ENCODE measurements at places on chromosomes 16 and 17.

GRCh38 chr17:2060681-2061440 lies 6.0 kb downstream of the HIC1 start:
- no peak for DNase-seq

DNA sequence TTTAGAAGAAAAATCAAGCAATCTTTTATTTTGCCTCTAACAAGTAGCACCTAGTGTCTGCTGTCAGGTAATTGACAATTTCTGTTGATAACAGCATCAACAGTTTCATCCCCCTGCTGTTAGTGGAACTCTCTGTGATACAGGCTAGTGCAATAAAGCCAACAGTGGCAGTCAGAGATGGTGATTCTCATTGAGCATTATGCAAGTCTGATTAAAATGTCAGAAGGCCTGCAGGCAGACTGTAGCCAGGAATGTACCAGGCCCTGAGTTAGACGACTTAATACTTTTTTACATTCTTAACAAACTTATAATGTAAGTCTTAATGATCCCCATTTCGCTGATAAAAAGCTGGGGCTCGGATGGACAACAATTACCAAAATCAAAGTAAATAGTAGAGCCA lies 14.6 kb downstream of the CYLD start:
- no peak for DNase-seq

- DNase-seq = no peak
Observed at GRCh38 chr17:78598013-78598471, 20.8 kb upstream of the DNAH17 start.

DNA sequence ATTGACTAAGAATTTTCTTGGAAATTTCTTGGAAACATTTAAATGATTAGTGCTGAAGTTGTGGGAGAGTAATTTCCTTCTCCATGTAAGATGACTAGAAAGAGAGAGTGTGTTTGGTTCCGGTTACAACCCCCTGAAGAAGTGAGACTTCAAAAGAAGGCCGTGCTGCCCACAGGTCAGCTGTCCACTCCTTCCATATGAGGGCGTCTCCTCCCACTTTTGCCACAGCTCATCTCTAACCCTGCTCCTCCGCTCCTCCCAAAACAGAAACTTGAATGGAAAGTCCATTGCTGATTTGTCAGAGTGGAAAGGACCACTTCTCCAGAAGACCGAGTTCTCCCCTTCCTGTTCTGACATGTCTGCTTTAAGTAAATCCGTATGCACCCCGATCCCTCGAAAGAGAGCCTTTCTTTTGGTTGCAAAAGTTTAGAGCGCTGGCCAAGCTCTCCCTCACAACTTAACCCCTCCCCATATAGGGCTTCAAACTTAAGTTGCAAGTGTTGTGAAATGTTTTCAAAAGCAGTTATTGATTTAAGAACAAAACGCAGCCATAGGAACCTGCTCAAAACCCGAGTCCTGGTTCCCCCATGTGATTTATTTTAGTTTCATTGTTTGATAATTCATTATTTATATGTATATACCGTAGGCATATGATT lies 129.5 kb downstream of the SOCS1 start:
- DNase-seq = no peak

DNA sequence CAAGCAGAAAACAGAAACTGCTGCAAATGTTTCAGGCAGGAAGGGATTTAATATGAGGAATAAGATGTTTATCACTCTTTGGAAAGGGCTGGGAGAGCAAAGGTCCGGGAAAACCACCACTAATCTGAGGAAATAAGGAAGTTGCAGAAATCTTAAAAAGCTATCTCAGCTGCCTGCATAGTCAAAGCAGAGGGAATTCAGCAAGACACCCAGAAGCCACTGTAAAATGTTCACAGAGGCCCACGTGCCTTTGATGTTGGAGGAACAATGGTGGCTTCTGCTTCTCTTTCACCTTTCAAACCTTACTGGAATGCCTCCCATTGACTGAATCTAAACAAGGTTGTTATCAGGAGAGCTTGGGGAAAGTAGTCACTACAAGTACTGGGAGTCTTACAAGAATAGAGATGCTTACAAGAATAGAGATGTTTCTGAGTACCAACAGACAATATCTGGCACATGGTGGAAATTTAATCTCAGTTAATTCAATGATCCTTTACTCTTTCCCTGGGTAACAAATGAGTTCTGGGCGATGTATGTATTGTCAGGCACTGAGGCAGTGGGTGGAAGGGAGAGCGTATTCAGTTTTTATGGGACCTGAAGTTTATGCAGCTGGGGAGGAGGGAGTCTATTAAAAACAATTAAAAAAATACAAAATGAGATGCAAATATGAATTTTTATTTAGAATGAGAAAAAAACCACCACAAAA lies 56.1 kb upstream of the MED13 start:
- DNase-seq = peak; percentile 74

GRCh38 chr16:22356930-22357634 lies 17.3 kb downstream of the CDR2 start:
- DNase-seq = no peak

DNA sequence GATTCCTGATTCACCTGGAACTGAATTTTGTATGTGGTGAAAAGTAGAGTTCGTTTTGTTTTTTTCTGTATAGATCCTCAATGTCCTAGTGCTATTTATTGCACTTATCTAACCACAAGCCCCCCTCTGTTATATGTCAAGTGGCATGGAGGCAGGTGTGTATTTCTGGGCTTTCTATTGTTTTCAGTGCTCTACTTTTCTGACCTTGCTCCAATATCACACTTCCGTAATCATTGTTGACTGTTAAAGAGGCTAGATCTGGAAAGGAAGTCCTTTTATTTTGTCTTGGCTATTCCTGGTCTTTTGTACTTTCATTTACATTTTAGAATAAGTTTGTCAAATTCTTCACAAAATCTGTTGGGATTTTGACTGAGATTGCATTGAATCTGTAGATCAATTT lies 26.8 kb upstream of the FBXO47 start:
- no peak for DNase-seq

GRCh38 chr17:79242873-79243602 lies 168.4 kb downstream of the ENGASE start:
- DNase-seq = no peak

DNA sequence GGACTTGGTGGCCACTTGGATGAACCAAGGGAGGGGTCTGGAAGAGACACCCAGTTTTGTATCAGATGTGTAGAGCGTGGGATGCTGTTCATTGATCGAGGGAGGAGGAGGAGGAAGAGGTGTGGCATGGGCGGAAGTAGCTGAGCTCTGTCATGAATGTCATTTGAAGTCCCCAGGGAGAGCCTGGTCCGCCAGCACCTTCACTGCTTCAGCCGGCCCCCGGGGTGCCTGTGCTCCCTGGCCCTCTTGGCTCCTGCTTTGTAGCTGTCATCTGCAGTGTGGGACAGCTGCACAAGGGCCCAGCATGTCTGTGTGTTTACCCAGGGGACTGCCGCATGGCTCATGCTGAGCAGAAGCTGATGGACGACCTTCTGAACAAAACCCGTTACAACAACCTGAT lies 75.4 kb upstream of the RBL2 start:
- DNase-seq = no peak

DNA sequence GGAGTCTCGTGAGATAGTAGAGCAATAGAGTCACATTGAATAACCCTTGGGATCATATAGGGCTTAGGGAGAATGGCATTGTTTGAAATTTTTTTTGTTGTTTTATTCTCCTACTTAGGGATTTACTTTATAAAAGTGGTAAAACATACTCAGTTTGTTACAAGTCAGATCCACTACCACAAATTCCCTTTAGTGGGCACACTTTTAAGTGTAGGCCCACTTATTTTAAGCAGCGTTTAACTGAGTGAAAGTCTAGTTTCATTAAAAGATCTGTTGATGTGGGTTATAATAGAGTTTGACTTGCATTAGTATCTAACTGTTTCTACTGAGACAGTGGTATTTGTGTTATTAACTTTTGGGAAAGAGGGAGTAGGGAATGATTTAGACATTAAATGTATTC lies 49.3 kb downstream of the USP10 start:
- no peak for DNase-seq

DNA sequence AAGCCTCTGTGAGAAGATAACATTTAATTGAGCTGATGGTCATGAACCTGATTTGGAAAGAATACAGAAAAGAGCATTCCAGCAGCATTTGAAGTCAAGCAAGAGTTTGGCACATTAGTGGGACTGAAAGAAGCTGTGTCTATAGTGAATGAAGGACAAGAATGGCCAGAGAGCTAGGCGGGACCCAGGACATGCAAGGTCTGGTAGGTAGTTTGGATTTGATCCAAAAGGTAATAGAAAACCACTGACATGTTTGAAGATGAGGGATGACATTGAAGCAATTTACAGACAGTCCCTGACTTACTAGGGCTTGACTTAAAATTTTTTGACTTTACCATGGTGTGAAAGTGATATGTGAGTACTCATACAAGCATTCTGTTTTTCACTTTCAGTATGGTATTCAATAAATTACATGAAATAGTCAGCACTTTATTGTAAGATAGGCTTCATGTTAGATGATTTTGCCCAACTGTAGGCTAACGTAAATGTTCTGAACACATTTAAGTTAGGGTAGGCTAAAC lies 7.6 kb downstream of the CYB5B start:
- DNase-seq = no peak

DNA sequence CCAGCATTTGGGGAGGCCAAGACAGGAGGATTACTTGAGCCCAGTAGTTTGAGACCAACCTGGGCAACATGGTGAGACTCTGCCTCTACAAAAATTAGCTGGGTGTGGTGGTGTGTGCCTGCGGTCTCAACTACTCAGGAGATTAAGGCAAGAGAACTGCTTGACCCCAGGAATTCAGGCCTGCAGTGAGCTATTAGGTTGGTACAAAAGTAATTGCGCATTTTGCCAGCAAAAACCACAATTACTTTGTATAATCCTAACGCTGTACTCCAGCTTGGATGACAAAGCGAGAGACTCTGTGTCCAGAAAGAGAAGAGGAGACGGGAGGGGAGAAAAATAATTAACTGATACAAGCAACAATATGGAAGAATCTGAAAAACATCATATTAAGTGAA lies 32.7 kb downstream of the YWHAE start:
- DNase-seq = no peak
